Stimulated activated CD4-positive, alpha-beta T cell treated with anti-CD3 and anti-CD28 coated beads, Interleukin-4, amount 100 ng/mL, for 24 hours (primary cell): ENCODE measurements at places on chromosomes 12 and 14.

- no peak for DNase-seq
These were observed 32.2 kb upstream of the PTPRQ start for GRCh38 chr12:80411787-80412186.

DNA sequence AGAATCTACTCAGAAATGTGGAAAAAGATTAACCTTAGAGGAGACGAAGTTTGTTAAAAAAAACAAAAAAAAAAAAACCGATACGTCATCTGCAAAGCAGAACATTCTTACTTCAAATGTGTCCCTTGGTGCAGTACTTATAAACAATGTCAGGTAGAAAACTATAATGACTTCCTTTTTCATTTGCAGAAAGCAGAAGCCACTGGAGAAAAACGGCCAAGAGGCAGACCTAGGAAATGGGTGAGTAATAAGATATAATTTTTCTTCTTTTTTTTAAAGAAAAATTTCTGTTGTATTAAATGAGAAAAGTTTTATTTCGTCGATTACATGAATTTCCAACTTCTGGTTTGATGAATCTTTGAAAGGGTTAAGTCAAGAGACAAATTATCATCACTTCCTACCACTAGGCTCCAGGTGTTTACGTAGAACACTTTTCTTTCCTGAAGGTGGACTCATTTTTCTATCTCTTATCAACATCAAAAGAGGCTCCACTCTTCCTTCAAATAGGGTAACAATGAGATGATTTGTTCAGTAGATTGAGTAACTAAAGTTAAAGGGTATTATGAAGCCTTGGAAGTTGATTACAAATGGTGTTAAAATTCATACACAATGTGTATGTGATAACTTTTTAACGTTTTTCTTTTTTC lies 14.2 kb downstream of the HMGA2 start:
- DNase-seq: no peak

GRCh38 chr12:99392091-99392850 lies 255.3 kb upstream of the GARIN6 start:
- no peak for DNase-seq

DNA sequence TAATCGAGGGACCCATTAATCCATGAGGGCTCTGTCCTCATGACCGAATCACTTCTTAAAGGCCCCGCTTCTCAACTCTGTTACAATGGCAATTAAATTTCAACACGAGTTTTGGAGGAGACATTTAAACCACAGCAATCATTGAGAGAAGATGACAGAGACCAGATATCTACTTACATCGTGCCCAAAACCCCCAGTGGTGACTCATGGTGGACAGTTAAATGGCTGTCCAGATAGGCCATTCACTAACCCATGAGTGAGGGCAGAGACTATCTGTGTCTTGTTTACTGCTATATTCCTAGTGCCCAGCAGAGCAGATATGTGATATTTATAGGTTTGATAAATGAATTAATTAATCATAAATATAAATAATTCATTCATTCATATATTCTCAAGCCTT lies 20.0 kb upstream of the FLVCR2 start:
- DNase-seq: no peak
